ENCODE measurements at places on chromosomes 4 and X.

- DNase-seq, result no peak
These were observed 159.7 kb downstream of the ARHGAP10 start for GRCh38 chr4:147891476-147892115.

DNA sequence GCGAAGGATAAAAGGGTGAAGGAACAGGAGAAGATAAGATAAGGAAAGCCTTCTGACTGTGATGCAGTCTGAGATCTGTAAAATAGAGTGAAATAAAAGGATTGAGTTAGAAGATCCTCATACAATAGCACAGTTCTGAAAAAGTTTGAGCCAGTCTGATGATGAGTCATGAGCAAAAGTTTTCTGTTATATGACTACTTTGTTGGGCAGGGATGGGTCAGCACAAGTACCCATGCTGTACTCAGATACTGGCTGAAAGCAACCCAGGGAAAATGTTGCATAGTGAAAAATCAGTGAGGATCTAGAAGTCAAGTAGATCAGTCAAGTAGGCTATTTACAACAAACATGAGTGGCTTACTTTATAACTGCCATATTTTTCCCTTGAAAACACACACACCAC lies 253.5 kb downstream of the PCDH10 start:
- no peak for DNase-seq

DNA sequence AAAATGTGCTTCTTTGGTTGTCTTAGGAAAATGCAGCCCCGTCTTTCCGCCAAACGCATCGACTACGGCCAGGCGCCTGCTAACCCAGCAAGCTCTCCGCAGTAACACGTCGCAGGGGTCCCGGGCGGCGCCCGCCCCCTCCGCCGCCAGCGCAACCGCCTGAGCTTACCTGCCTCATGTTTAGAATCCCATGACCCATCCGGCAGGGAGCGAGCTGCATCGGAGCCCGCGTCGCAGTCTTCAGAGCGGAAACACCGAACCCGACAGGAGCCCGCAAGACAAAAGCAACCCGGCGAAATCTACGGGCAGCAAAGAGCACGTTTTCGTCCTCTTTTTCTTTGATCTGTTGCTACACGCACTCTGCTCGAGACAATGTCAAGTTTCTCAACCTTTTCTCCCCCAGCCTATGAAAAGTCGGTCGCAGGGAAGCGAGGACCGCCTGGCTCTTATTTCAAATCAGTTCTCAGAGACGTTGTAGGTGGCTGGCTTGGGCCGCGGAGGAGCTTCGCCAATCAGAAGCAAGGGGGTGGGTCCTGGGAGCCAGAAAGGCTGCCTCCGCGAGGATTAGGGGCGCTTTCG lies at the start of gene MID1:
TSS of gene MID1 (minus strand) at position 465 of the 579 bp plus-strand sequence. CDS start 53,038 bp downstream, outside the sequence.
- DNase-seq, result no peak

GRCh38 chr4:158203436-158203835 lies 6.8 kb upstream of the TMEM144 start:
- DNase-seq, result no peak

DNA sequence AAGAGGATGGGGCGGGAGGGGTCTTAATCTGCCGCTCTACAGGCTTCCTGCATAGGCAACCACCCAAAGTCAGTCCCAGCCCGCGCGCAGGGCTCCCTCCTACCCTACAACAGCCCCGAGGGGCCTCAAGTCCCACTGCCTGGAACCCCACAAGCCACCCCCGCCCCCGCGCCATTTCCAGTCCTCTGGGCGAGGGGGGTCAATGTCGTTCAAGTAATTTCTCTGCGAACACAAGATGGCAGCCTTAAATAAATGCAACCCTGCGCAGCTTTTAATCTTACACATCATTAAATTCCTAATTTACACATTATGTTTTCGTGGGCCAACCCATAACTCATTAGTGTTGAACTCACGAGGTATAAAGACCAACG lies 92.9 kb downstream of the BCOR start:
- DNase-seq, result no peak

DNA sequence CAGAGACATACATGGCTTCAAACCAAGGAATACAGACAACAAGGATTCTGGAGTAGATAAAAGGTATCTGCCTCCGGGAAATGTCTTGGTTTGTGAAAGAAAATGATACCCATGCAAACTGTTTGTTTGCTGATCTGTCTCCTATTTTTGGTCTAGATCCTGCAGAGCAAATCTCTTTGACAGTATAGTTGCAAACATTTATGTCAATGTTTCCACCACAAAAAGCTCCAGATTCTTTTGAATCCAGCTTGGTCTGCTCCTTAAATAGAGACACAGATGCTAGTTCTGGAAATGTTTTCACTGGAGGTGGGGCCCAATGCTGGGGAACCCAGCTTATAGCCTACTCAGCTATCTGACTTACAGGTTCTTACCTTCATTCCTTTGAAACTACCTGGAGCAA lies 119.7 kb downstream of the ATG4A start:
- no peak for DNase-seq

DNA sequence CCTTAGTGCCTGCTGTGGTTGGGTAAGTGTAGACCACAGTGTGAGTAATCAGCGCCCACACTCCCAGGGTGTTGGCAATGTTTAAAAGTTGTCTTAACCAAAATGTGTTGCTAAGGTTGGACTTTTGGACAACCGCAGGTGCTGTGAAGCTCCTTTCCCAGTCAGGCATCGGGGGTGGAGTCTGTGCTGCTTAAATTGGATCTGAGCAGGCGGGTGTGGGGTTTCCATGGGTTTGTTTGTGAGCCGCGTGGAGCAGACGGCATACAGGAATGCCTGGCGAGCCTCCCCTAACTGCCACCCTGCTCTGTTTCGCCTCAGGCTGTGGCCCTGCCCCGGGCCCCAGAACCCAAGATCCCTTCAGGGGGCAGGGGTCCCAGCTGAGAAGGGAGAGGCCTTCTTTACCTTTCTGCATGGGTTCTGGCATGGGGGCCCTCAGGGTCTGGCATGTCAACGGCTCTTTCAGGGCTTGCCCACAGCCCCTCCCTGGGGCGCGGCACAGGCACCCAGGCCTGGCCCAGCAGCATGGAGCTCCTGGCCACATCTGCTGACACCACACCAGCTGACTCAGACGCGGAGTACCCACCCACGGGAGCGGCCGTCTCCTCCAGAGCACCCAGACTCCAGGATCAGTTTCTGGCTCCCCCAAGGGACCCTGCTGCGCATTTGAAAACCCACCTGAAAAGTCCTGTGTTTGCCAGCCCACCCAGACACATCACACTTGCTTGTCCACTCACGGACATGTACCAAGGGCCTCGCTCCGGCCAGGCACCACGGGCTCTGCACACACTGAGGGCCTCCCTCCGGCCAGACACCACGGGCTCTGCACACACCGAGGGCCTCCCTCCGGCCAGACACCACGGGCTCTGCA lies 5.1 kb upstream of the SPON2 start:
- DNase-seq, result no peak

GRCh38 chrX:39560271-39560670 lies 537.5 kb downstream of the BCOR start:
- no peak for DNase-seq

DNA sequence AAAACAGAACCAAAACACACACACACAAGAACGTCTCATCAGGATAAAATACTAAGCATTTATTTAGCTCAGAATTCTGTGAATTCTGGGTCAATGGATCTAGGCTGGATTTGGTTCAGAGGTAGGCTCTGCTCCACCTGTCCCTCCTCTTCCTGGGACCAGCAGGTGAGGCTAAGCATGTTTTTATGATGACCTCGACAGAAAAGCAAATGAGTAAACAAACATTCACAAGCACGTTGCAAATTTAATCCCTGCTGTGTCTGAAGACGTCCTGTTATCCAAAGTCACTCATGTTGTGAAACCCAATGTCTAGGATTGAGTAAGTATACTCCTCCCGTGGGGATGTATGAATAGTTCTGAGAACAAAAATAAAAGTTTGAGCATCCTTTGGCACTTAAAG lies 371.4 kb upstream of the TECRL start:
- DNase-seq, result no peak

- DNase-seq, result no peak
These were observed 47.9 kb downstream of the FAM13A start for GRCh38 chr4:89009115-89009514.

GRCh38 chrX:71173440-71173839 lies 28.8 kb downstream of the NLGN3 start:
- no peak for DNase-seq

DNA sequence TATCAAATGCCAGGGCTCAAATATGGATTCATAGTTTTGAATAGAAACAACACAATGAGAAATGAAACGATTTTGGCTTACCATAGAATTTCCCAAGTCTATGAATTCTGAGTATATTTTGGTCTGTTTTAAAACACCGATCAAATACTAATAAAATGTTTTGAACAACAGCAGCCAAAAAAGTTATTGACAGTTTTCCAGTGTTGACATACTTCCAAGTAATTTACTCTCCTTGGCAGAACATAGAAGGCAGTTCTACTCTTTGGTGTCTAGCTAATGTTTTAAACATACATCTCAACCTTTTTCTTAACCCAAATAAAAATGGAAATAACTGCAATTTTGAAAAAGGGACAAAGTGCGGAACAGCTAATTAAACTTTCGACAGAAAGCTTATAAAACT lies 1419.8 kb downstream of the ADGRL3 start:
- DNase-seq, result no peak

DNA sequence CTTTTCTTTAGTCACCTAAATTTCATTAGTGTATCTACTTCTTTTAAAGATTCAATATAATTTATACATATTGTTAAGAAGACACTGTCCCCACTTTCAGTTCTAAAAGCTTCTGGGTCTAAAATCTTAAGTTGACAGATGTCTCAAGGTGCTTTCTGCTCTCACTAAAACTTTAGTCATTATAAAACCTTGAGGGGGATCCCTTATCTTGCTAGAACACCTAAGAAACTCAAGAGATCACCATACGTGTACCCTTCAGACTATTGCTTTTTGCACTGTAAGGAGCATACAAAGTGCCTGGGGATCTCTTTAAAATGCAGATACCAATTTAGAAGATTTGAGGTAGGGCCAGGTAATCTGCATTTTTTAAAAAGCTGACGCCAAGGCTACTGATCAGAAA lies 30.1 kb downstream of the CYBB start:
- no peak for DNase-seq

DNA sequence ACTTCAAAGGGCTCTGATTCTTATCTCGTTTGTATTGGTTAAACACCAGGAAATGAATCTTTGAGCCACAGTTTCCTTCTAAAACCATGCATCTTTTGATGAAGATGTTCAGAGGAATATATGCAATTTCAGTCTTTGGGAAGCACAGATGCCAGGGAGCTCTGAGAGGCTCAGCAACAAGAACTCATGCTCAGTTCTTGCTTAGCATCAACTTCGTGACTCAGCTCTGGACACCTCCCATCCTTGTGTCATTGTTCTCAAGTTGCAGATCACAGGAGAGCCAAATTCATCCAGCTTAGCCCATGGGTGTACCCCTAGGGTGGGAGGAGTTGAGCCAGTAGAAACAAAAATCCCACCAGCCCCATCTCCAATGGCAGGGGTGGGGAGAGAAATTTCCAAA lies 219.6 kb upstream of the MAOA start:
- DNase-seq, result no peak

GRCh38 chr4:42152507-42153504 lies at the start of gene BEND4:
Gene BEND4 (minus strand): TSS chr4:42152655. CDS start chr4:42152143, 512 bp downstream.
- no peak for DNase-seq

DNA sequence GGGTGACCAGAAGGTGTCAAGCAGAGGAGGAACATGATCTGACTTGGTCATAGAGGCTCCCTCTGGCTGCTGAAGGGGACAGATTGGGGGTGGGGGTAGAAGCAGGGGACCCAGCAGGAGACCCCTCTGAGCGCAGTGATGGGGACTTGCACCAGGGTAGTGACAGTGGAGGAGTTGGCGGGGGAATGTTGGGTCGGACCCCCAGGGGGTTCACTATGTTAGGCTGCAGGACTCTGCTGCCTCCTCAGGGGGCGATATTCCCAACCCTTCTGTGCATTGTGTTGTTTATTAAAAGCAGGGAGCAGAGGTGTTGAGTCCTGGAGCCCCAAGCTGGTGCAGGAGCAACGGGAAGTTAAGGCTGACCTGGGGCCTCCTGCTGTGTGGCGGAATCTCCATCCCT lies 8.8 kb downstream of the WDR13 start:
- DNase-seq, result no peak

- peak; percentile 68 for DNase-seq
These were observed 120.8 kb upstream of the PJA1 start for GRCh38 chrX:69285881-69286564.

GRCh38 chrX:150690126-150690525 lies 3.1 kb upstream of the MTMR1 start:
- no peak for DNase-seq

DNA sequence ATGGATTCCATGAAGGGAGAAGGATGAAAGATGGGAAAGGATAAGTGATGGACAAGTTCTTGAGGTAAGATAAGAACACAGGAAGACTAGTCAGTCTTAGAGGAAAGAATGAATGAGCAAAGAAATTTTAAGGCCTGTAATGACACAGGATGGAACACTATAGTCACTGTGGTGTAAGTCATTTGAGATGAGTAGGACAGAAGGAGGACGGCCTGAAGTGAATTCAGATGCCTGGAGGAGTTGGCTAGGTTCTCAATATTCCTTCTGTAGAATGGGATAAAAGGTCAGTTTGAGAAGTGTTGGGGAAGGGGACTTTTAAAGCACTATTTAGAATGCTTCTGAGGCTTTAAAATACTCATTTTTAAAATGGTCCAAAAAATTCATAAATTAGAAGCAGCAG lies 3.9 kb downstream of the MSMO1 start:
- no peak for DNase-seq

Data from stimulated activated CD4-positive, alpha-beta T cell treated with anti-CD3 and anti-CD28 coated beads, Interleukin-2, amount 100 ng/mL, for 48 hours (primary cell).